MM.1S (cell line): ENCODE measurements at places on chromosomes 11 and 22.
A peak's percentile ranks its signal among the peaks of the same experiment; 100 is the strongest.

DNA sequence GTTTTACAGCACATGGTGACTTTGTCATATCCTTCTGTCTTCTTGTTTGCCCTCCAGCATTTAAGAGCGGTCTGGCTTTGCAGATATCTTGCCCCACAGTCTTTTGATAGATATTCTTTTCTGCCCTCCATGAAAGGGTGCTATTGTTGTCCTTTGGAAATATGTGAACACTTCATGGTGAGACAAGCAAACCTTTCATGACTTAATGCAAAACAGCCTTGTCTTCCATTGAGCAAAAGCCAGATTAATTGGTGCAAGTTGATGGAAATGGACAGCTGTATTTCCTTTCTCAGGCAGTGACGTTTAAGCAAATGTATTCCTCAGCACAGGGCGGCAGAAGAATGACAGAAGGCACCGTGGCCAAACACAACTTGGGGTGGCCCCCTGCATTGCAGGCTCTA lies 4.4 kb downstream of the DCPS start:
- no peak for DNase-seq

DNA sequence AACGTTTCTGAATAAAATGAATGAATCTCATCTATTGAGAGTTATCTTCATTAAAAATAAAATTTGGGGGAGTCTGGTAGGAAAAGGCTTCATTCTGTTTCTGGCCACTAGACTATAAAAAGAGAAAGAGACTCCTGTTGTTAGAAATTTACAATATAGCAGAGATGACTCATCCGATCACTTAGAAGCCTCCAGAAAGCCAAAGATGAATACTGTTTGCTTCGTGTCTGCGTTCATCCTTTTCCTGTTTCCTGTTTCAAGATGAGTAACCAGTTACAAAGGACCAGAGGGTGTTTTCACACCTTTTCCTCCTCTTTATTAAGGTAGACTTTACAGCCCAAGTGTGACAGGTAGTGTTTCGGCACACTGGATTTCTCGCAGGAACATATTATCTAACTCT lies 1120.7 kb downstream of the LRRC4C start:
- DNase-seq: no peak

GRCh38 chr11:34558211-34558610 lies 44.6 kb upstream of the ELF5 start:
- no peak for DNase-seq

DNA sequence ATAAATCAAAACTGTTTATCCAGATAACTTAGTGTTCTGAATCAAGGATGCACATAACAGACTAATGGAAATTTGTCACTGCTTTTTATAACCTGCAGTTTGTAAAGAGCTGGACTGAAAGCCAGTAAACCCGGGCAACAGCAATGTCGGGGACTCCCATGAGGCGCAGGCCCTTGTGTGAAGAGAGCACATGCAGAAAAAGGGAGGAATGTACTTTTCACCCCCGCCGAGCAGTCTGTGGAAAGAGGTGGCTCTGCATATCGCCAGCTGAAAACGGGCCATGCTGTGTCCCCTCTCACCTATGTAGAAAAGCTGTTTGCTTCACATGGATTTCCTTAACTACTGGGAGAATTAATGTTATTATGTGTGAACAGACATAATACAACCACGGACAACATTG lies 291.2 kb downstream of the CADM1 start:
- no peak for DNase-seq

DNA sequence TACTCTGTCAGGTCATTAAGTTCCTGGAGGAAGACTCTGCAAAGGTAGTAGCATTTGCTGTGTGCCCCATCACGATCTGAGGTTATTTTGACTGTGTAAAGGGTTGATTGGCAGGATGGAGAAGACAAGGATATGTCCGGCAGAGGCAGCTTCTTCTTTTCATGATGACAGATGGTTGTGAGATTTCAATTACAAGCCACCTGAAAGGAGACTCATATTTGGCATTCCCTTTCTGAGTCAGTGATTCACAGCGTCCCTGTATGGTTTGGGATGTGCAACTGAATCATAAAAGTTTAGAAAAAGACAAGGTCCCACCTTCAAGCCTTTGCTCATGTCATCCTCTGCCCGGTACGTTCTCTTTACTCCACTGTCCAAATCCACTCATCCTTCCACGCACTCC lies 113.4 kb downstream of the MTNR1B start:
- no peak for DNase-seq

- DNase-seq: peak; percentile 72
These were observed 6.7 kb upstream of the CCDC90B start for GRCh38 chr11:83292709-83293456.

DNA sequence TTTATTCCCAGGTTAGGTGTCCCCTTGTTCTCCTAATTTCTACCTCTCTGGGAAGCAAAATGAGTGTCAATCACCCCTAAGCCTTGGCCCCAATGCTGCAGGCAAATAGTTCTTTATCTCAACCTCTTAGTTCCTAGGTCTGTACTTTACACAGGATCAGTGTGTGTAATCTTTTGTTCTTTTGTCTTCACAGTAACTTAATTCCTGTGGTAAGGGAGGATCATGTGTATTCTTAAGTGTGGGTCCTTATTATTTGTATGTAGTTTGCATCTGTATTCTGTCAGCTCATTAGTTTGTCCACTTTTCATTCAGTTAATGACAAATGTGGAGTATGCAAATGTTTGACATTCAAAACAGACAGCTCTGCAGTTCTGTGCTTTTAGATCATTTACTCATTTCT lies 166.7 kb downstream of the FAT3 start:
- DNase-seq: no peak

DNA sequence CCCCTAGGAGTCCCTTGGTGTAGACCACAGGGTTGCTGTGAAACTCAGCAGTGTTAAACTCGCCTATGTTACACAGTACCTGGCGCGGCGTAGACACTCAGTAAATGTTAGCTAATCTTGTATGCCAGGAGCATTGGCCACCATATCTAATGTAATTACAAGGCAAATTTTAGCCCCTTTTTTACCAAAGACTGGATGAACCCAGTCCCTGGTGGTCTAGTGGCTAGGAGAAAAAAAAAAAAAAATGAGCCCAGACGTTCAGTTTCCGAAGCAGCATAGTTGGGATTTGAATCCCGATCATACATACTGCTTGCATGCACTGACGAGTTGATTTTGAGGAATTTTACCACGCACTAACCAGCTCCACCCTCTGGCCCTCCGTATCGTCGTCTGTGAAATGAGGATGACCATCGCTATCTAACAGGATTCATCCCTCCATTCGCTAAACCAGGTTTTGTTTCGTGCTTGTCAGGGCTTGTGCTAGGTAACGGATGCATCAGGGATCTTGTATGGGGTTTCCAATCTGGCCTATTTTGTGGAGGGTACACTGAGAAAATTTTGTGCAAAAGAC lies 688 bp downstream of the PTS start:
- DNase-seq: peak; percentile 52

- DNase-seq: no peak
These were observed 62.0 kb upstream of the ARHGAP42 start for GRCh38 chr11:100625041-100625440.

- DNase-seq: no peak
These were observed 568 bp upstream of the BIK start for GRCh38 chr22:43109921-43110443.

DNA sequence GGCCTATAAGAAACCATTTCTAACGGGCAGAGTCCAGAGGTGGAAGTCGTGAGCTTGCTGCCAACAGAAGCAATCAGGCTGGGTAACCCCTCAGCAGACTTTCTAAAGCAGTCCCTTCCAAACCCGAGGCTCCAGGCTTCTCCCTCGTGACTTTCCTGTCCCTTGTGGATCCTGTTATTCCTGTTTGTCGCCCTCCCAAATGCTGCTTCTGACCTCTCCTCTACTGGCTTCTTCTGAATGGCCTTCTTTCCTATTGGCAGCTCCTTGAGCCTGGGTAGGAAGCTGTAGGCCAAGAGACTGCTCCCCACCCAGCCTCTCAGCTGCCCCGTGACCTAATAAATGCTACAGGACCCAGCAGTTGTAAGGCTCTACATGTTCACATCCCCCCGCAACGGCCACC lies 35.0 kb downstream of the MAFF start:
- no peak for DNase-seq

GRCh38 chr11:95296621-95297025 lies 65.6 kb upstream of the SESN3 start:
- no peak for DNase-seq

GRCh38 chr22:37354261-37354660 lies 72.0 kb downstream of the CYTH4 start:
- DNase-seq: no peak

- no peak for DNase-seq
These were observed 5.1 kb downstream of the MOB2 start for GRCh38 chr11:1481483-1481825.

GRCh38 chr11:41201156-41201555 lies 258.3 kb downstream of the LRRC4C start:
- DNase-seq: peak; percentile 30

DNA sequence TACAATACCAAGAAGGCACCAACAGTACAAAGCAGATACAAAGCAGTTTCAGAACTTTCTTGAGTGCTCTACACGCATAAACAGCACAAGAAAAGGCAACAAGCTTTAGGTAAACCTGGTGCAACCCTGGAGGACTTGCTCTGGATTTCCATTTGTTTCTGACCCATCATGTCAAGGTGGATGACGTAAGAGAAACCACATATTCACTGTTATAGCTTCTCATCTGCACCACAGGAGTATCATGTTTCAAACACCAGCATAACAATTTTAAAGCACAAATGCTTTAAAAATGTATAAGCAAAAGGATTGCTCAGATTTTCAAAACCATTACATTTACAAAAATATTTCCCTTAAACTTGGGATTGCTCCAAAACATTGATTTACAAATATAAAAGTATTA lies 25.0 kb upstream of the YPEL1 start:
- peak; percentile 54 for DNase-seq

GRCh38 chr11:97461044-97461880 lies 1071.4 kb downstream of the JRKL start:
- no peak for DNase-seq

DNA sequence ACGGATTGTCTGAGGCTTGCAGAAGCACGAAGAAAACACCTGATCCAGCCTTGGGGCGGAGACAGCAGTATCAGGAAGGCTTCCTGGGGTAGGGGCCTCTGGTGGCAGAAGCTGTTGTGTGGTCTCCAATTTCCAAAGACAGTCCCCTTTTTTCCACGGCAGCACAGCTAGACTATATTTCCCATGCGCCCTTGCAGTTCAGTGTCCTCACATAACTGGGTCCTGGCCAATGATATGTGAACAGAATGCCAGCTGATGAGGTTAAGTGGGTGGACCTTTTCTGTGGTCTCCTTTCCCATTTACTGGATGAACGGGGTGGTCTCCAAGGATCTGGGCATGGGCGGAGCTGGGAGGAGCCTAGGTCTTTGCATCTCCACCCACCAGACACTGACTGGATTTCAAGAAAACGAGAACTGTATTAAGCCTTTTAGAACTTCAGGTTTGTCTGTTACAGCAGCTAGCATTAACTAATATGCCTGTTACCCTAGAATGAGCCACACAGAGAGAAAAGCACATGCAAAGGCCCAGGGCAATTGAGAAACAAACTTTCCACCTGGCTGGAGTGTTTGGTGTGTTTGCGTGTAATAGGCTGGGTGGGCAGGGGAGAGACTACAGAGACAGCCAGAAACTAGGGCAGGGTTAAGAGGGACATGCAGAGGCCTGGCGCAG lies 6.2 kb downstream of the GAL3ST1 start:
- no peak for DNase-seq

- no peak for DNase-seq
These were observed 36.5 kb downstream of the TSPAN18 start for GRCh38 chr11:44763121-44763820.

- no peak for DNase-seq
These were observed 48.8 kb upstream of the ZC3H12C start for GRCh38 chr11:110044226-110044968.

GRCh38 chr11:97684486-97685439 lies 1295.0 kb downstream of the JRKL start:
- no peak for DNase-seq

DNA sequence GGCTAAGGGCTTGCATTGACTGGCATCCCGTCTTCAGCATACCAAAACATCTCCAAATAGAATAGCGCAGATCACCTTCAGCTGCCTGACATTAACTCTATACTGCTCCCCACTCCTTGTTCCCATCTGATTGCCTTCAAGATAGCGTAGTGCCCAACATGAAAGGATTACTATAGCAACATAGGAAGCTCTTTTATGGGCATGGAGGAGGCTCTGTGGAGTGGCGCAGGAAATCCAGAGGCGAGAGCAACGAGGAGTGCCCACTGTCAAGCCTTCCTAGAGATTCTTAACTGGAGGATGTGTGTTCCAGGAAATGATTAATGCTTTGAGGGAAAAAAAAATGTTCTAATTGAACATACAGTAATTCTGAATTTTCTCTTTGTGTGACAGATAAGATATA lies 213.3 kb downstream of the CADM1 start:
- DNase-seq: no peak

- DNase-seq: no peak
These were observed 62.5 kb downstream of the FBLN1 start for GRCh38 chr22:45565171-45565570.

- DNase-seq: no peak
These were observed 16.2 kb upstream of the PVALB start for GRCh38 chr22:36833073-36833472.

DNA sequence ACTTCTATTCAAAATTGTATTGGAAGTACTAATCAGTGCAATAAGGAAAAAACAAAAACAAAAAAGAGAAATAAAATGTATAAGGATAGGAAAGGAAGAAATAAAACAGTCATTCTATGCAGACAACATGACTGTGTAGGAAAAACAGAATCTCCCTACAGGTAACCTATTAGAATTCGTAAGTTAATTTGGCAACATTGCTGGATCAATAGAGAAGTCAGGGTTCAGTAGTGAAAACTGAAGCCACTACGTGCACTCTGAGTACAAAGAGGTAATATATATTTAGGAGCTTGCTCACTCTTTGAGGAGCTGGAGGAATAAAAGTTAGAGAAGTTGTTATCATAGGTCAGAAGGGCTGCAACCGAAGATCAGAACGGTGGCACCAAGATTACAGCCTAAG lies 84.0 kb upstream of the BMAL1 start:
- no peak for DNase-seq

DNA sequence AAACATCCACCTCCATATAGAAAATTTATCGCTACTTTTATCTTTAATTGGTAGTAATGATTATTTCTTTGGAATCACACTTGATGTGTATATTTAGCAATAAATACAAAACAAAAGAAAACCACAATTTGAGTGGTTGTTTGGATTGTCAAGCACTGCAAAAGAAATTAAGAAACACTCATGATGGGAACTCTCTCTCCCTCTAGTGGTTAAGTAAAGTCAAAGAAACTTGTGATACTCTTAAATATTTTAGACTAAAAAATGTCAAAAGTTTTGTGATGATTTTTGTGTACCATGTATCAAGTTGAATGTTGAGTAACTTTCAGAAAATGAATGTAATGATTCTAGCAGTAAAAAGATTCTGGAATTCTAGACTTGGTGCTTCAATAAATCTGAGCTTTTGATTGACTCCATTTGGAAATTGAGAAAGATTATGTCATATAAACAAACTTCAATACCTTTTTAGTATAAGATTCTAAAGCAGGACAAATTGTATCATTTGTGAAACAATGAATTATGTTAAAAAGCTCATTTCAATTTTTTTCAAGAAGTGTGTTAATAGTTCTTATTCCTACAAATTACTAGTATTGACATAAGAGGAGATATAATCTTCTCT lies 20.8 kb downstream of the MUC15 start:
- DNase-seq: peak; percentile 42
